LHCN-M2 (cell line): ENCODE measurements at places on chromosomes 13 and 19. TPM values are rescaled to one million over a fixed set of nuclear protein-coding genes. Genes with fewer than 3 reads are reported as not detected.

Gene NUFIP1
- 4.0 and 4.1 TPM in 2 replicates for total RNA-seq

Gene WTIP
- 18.8 and 24.3 TPM in 2 replicates for total RNA-seq

Gene PLIN5
- 0.06 TPM in 1 of 2 replicates, not detected in the other for total RNA-seq

Gene MBD3L2
- total RNA-seq = not detected in 2 replicates

- no peak for DNase-seq
Measured at GRCh38 chr19:3360421-3361383, 5.7 kb upstream of the NFIC start.

DNA sequence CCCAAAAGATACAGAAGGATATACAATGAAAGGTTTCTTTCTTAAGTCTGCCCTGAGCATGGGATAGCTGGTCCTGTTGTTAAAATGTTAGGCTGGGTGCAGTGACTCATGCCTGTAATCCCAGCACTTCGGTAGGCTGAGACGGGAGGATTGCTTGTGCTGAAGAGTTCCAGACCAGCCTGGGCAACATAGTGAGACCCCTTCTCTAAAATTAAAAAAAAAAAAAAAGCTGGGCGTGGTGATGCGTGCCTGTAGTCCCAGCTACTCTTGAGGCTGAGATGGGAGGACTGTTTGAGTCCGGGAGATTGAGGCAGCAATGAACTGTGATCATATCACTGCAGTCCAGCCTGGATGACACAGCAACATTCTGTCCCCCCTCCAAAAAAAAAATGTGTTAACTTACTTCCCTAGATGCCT lies 52.5 kb upstream of the SHKBP1 start:
- peak; percentile 10 for DNase-seq

Gene LILRA1
- total RNA-seq = not detected in 2 replicates

- no peak for DNase-seq
Measured at GRCh38 chr19:47848823-47849473, 10.1 kb upstream of the TPRX2 start.

GRCh38 chr13:83232626-83233025 lies 649.6 kb downstream of the SLITRK1 start:
- DNase-seq = no peak

Gene CD22
- total RNA-seq = 1.0 and 2.2 TPM in 2 replicates

DNA sequence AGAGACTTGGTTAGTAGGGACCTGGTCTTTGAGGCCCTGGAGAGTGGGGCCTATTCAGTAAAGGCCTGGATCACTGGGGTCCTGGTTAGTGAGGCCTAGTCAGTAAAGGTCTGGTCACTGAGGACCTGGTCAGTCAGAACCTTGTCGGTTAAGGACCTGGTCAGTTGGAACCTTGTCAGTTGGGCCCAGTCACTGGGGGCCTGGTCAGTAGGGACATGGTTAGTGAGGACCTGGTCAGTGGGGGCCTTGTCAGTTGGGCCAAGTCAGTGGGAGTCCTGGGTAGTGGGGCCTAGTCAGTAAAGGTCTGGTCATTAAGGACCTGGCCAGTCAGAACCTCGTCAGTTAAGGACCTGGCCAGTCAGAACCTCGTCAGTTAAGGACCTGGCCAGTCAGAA lies 43.2 kb upstream of the TPM4 start:
- no peak for DNase-seq

Gene VWA8
- 6.9 and 8.4 TPM in 2 replicates for total RNA-seq

GRCh38 chr19:17045907-17046502 lies 19.4 kb upstream of the CPAMD8 start:
- DNase-seq = no peak

- no peak for DNase-seq
Measured at GRCh38 chr13:44744880-44745633, 168.9 kb upstream of the TSC22D1 start.

Gene NKPD1
- 0.06 TPM in 1 of 2 replicates, not detected in the other for total RNA-seq

DNA sequence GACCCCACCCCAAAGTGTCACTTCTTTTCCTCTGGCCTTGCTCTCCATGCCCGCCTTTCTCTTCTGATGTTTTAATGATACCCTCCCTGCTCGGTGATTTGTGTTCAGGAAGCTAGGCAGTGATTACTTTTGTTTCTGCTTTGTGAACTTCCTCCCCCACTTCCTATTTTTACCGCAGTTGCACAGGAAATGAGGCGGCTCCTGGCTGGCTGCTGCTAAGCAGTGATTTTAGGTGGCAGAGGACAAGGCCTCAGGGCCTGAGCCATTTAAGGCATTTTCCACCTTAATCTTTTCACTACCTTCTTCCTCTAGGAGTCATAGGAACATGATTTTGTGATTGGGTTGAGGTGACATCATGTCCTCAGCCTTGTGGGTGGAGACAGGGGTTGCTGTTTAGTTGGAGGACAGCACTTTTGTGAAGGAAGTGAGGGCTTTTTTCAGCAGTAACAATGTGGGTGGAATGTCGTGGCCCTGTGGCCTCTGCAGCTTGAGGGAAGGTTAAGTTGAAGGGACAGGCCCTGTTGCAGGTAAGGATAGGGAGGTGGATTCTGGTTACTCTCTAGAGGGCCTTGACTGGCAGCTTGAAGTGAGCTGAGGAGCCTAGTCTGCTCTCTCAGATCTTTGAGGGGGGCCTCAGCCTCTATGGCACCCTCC lies 15.7 kb downstream of the GARRE1 start:
- DNase-seq = peak; percentile 39

DNA sequence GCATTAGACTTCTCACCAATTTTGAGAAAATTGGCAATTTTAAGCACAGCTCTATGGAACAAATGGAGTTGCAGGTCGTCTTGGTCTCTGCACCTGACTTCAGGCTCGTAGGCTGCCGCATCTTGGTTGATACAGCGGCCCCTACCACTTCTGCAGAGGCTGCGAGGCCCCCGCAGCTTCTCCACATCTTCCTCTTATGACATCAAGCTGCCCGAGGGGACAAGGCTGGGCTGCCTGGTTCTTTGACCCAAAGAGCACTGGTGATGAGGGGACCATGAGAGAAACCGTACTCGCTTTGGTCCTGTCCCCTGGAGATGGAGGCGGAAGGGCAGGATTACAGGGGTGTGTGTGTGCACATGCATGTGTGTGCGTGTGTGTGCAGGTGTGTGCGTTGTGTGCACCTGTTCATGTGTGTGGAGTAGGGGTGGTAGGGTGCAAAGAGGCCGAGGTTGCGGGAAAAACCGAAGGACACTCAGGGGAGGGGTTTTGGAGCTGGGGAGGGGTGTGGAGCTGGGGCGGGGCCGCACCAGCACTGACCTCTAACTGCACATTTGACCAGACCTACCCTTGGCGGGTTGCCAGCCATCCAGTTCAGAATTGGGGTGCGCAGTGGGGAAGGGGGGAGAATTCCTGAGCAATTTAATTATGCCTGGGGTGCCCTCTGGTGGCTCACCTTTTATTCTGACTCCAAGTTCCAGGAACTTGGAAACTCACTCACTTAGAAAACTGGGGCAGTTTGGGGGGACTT lies 65.1 kb upstream of the ARHGEF7 start:
- peak; percentile 62 for DNase-seq
